Cardiac fibroblast (primary cell): ENCODE measurements at places on chromosomes 12 and 14.
A peak's percentile ranks its signal among the peaks of the same experiment; 100 is the strongest.

- no peak for DNase-seq
Measured at GRCh38 chr12:14362352-14362751, 3.1 kb upstream of the ATF7IP start.

GRCh38 chr14:86331341-86331740 lies 801.4 kb downstream of the FLRT2 start:
- DNase-seq = no peak

DNA sequence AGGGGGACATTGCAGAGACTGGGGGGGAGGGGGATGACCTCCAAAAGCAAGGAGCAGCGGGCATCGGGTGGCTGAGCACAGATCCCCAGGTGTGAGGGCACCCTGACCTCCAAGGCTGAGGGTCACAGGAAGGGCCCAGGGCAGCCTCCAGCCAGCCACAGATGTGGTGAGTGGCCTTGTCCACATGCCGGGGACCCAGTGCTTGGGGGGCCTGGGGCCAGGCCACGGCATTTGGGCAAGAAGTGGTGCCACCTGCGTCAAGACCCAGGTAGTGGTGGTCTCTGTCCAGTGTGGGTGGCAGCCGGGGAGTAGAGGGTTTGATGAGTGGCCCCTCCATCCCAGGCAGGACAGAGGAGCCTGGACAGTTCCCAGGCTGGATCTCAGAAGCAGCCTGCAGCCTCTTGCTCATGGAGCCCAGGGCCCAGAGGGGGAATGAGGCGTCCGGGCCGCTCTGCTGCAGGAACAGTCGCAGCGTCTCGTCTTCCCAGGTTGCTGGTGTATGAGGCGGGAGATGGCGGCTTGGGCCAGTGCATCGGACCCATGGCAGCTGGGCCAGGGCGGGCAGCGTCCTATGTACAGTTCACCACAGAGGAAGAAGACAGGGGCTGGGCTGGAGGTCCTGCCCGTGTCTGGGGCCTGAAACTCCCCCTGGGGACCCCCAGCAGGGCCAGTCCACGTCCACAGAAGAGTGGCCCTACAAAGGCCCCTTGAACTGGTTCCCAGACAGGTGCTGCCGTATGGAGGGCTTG lies 33.5 kb downstream of the CCNK start:
- DNase-seq = no peak

DNA sequence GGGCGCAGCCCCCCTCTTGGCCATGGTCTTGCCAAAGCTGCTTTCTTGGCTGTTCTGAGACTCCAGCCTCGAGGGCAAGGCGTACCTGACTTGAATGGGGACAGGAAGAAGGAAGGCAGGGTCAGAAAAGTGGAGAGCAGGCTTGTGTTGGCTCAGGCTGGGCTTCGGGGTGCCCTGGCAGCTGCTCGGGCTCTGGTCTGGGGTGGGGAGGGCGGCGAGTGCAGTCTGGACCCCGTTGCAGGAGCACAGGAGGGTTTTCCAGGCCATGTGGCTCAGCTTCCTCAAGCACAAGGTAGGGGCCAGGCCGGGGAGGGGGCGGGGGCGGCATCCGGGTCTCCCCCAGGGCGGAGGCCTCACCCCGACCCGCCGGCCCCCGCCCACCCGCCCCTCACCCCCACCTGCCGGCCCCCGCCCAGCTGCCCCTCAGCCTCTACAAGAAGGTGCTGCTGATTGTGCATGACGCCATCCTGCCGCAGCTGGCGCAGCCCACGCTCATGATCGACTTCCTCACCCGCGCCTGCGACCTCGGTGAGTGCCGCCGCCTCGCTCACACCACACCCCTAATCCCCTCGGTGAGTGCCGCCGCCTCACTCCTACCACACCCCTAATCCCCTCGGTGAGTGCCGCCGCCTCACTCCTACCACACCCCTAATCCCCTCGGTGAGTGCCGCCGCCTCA lies 4.2 kb downstream of the NOC4L start:
- no peak for DNase-seq

GRCh38 chr14:50320283-50320682 lies 8.2 kb downstream of the DMAC2L start:
- DNase-seq = peak; percentile 84

GRCh38 chr14:76828339-76829012 lies 2.3 kb downstream of the LRRC74A start:
- peak; percentile 21 for DNase-seq

- DNase-seq = no peak
Measured at GRCh38 chr12:57063991-57064685, 14.2 kb upstream of the MYO1A start.

DNA sequence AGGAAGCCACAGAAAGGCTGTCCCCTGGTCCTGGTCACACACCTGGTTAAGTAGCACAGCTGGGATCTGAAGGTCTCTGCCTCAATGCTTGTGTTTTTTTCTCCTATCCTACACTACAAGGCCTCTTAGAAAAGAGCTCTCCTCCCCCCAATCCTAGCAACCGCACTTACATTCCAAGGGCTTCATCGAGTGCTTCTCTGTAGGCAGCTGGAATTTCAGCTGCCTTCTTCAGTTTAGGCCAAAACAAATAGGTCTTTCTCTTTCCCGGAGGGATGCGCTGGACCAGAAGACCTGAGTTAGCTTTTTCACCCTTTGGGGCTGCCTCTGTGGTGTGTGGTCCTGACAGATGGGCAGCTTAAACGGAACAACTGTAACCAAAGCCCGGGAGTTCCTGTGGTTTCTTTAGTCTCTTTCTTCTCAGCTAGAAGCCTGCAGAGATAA lies 109.7 kb downstream of the GPATCH2L start:
- DNase-seq = peak; percentile 17

DNA sequence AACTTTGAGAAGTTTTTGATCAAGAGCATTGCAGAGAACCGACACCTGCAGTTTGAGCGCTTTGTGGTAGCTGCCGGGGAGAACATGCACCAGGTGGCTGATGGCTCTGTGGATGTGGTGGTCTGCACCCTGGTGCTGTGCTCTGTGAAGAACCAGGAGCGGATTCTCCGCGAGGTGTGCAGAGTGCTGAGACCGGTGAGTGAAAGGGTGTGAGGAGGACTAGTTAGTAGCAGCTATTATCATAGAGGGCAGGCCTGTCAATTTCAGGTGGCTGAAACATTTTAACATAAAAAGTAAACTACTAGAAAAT lies 27.0 kb upstream of the HIGD1C start:
- no peak for DNase-seq

GRCh38 chr12:105812366-105812765 lies 326.4 kb downstream of the NUAK1 start:
- no peak for DNase-seq

DNA sequence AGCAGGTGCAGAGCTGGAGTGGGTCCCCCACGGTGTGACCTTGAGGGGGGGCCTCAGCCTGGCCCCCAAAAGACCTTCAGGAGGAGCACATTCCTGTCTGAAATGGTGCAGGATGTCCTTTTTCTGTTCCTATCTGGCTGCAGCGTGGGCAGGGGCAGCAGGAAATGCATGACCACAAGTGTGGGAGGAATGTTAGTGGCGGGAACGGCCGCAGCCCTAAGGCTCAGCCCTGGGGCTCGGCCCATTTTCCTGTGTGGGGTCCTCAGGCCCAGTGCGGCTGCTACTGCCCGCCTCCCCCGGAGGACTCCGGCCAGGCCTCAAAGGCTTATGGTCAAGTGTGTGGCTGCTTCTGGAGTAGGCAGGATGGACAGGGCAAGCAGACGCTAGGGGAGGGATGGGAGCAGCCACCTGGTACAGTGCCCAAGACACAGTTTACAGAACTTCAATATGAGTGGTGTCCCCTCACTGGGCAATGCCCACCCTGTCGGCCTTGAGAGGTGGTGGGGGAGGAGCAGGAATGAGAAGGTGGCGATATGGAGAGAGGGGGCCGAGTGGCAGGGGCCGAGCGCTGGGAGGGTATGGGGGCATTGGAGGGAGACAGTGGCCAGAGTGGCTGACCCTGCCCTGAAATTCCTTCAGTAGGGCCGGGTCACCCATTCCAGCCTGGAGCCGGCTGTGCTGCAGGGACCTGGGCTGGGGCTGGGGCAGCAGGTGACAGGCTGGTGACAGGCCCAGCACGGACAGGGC lies 137.4 kb downstream of the CALM1 start:
- DNase-seq = peak; percentile 32

GRCh38 chr12:89369166-89369565 lies 16.9 kb upstream of the DUSP6 start:
- DNase-seq = no peak

- peak; percentile 73 for DNase-seq
Measured at GRCh38 chr14:64763801-64764621, 59.8 kb downstream of the PLEKHG3 start.

DNA sequence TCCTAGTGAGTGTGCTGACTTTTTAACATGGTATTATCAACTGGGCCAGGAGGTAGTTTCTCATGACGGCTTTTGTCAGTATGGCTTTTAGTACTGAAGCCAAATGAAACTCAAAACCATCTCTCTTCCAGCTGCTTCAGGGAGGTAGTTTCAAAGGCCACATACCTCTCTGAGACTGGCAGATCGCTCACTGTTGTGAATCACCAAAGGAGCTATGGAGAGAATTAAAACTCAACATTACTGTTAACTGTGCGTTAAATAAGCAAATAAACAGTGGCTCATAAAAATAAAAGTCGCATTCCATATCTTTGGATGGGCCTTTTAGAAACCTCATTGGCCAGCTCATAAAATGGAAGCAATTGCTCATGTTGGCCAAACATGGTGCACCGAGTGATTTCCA lies 141.1 kb downstream of the HMGA2 start:
- peak; percentile 65 for DNase-seq

DNA sequence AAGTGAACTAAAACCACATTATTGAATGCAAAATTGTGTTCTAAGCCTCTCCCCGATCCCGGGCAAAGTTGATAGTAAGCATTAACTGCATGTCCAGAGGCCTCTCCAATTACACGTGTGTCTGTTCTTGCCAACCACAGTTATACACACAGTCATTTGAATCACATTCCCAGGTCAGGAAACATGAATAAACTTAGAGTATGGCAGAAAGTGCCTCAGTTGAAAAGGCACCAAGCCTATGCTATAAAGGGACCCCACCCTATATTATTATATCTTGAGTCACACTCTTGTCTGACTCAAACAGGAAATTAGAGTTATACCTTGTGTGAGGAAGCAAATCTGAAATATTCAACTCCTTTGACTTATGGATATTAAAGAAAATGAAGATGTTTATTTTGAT lies 128.3 kb upstream of the STXBP6 start:
- no peak for DNase-seq
